PC-9 (cell line): ENCODE measurements at places on chromosomes 7 and 10. TPM values are rescaled to one million over a fixed set of nuclear protein-coding genes. Genes with fewer than 3 reads are reported as not detected.

DNA sequence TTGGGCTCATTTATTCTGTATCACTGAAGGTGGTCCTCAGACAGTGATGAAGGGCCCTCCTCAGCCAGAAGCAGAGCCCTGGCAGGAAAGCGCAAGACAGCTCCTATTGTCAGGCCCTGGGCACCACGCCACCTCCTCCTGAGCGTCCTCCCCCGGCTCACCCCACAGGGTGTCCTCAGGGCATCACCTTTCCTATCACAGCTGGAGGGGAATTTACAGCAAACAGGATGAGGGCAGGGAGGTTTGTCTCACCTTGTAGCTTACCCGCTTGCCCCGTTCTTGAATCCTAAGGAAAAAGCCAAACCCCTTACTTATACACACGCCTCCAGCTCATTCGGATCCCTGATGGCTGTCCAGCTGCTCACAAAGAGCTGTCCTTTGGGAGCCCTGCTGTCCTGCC is 50.2 kb upstream of the LANCL2 start:
- H3K27ac ChIP-seq: no peak overlapping the region
- H3K4me3 ChIP-seq: no peak overlapping the region
- peaks cover 82% of the 10 kb centered on the region for H3K27me3 ChIP-seq
- DNase-seq: no peak

GRCh38 chr10:46218921-46219320 is 67.9 kb upstream of the ANTXRL start:
- H3K36me3 ChIP-seq: no peaks in the 10 kb centered on the region
- H3K4me3 ChIP-seq: no peak overlapping the region
- no peak for DNase-seq
- no peak overlapping the region for H3K27ac ChIP-seq

GRCh38 chr7:42227541-42227935 is 9.5 kb downstream of the GLI3 start:
- no peak for DNase-seq

- no peaks in the 10 kb centered on the region for H3K4me1 ChIP-seq
- peaks cover 28% of the 10 kb centered on the region; the same call in 1 of the 2 replicates for H3K27me3 ChIP-seq
- H3K27ac ChIP-seq: no peak overlapping the region
- DNase-seq: no peak
- H3K36me3 ChIP-seq: no peaks in the 10 kb centered on the region
These were observed 61.6 kb upstream of the MKI67 start for GRCh38 chr10:128187788-128188185.

DNA sequence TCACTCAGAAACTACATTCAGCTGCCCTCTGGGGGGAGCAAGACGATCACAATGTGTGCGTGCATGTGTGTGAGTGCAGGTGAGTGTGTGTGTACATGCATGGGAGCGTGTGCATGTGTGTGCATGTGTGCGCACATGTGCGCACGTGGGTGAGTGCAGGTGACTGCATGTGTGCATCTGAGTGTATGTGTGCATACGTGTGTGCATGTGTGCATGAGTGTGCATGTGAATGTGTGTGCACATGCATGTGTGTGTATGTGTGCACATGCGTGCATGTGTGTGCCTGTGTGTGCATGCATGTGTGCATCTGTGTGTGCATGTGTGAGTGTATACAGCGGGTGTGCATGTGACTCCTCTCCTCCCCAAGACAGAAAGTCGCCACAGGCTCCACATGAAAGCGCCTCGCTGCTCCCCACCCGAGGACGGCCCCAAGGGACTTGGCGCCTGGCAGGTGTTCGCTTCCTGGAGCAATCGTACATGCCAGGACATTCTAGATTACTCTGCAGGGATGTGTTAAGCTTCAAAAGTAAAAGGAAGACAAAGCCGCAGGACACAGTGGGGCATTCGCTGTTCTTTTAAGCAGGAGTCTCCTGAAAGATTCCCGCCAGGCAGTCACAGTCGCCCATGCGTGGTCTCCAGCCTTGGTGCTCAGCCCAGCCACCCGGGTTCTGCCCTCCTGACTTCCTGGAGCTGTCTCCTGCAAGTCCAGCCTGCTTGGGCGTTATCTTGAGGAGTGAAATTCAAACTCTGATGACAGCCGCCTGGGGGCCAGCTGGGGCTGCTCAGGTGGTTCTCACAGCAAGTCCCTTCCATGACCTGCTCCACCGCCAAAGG is 42.0 kb upstream of the ADGRA1 start:
- H3K4me1 ChIP-seq: no peaks in the 10 kb centered on the region
- DNase-seq: no peak
- H3K27ac ChIP-seq: no peak overlapping the region
- H3K27me3 ChIP-seq: peaks cover 87% of the 10 kb centered on the region
- no peaks in the 10 kb centered on the region for H3K36me3 ChIP-seq

The CRHR2 gene
- total RNA-seq: not detected in 2 replicates

The ERVW-1 gene
- total RNA-seq: not detected in 2 replicates

The SEC31B gene
- 7.4 and 9.2 TPM in 2 replicates for total RNA-seq

DNA sequence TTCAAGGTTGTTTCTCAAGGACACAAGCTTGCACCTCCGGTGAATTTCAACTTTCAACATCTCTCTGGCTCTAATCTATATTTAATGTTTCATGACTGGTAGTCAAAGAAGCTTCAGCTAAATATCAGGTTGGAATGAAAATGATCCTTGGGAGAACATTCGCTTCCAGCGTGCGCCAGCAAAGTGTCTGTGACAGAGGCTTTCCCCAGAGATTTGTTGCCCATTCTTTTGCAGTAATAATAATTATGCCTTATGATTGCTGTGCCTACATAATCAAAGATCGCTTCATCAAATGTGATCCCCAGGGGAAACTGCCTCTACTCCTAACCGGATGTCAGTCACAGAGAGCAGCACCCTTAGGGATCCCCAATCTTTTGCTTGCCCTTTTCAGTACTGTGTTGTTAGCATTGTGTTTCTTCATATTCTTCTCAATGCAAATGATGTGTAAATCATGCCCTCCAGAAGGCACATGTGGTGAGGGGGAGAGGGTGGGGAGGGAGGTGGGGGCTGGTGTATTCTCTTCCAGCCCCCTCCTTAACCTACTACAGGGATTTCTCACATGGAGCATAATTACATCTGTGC is 30.5 kb downstream of the FZD1 start:
- H3K36me3 ChIP-seq: no peaks in the 10 kb centered on the region
- no peaks in the 10 kb centered on the region for H3K4me1 ChIP-seq
- no peak overlapping the region for H3K4me3 ChIP-seq
- H3K27me3 ChIP-seq: no peaks in the 10 kb centered on the region
- no peak overlapping the region for H3K27ac ChIP-seq
- DNase-seq: no peak

DNA sequence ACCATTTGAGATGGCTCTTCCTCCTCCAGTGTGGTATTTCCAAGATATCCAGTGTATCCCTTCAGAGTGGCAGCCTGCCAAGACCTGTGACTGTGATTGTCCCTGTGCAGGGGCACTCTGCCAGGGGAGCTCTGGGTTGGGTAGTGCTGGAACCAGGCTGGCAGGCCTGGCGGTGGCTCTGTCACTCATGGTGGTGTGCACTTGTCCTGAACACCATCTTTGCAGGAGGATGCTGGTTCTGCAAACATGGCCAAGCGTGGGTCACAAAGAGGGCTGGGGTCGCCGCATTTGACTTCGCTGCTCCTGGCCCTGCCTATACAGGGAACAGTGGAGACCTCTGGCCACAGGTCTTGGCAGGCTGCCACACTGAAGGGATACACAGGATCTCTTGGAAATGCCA is 205.2 kb downstream of the PRPF18 start:
- H3K4me1 ChIP-seq: peaks cover 19% of the 10 kb centered on the region
- no peak for DNase-seq
- no peak overlapping the region for H3K27ac ChIP-seq
- no peaks in the 10 kb centered on the region for H3K36me3 ChIP-seq
- no peaks in the 10 kb centered on the region for H3K27me3 ChIP-seq

The CPA4 gene
- total RNA-seq: 4.2 and 9.8 TPM in 2 replicates

The CALCR gene
- total RNA-seq: not detected in 2 replicates

DNA sequence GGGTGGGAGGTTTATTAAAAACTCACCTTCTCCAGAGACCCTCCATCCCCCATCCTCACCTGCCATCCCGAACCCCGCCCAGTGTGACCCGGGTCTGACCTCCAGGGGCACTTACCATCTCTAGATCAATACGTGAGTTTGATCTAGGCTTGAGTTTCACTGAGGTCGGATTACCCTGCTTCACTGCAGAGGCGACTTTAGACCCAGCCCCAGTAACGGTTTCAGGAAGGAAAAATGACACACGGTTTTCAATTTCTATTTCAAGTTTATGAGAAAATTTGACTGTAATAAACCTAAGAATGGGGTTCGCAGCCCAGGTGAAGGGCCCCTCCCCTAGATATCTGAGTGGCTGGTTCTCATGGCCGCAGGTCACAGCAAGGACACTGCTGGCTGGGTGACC is 33.1 kb downstream of the RCC1L start:
- no peak for DNase-seq
- H3K27ac ChIP-seq: no peak overlapping the region
- no peak overlapping the region for H3K4me3 ChIP-seq

- DNase-seq: no peak
- no peak overlapping the region for H3K4me3 ChIP-seq
- H3K27ac ChIP-seq: no peak overlapping the region
- 0 out of 2 replicates have a peak, but pooled peaks cover 3% of the 10 kb centered on the region for H3K4me1 ChIP-seq
These were observed 9.8 kb downstream of the KCTD7 start for GRCh38 chr7:66638309-66639099.

GRCh38 chr7:2487586-2488271 is 11.5 kb upstream of the GRIFIN start:
- no peak overlapping the region for H3K27ac ChIP-seq
- H3K4me3 ChIP-seq: no peak overlapping the region
- H3K4me1 ChIP-seq: no peaks in the 10 kb centered on the region
- no peaks in the 10 kb centered on the region for H3K27me3 ChIP-seq
- H3K36me3 ChIP-seq: no peaks in the 10 kb centered on the region
- DNase-seq: no peak

The TPST1 gene
- 11.0 and 14.9 TPM in 2 replicates for total RNA-seq

DNA sequence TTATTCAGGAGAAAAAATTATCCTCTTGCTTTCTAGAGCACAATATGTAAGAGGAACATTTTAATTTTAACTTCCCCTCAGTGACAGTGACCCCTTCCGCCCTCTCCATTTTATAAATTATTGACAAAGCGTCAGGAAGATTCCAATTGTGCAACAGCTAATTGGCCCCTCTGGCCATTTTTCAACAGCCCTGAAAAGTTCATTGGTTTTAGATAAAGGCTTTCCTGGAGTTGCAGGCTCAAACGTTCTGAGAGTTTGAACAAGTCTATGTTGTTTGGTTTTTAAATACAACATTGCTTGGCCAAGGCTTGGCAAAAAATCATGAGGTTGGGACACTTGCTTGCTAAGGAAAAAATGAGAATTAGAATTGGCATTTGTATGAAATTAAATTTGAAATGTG is 422.2 kb upstream of the ANKRD30A start:
- no peak overlapping the region for H3K27ac ChIP-seq
- no peaks in the 10 kb centered on the region for H3K27me3 ChIP-seq
- H3K4me1 ChIP-seq: no peaks in the 10 kb centered on the region
- no peak for DNase-seq

GRCh38 chr10:127142136-127142535 is 54.3 kb downstream of the INSYN2A start:
- DNase-seq: no peak
- H3K36me3 ChIP-seq: no peaks in the 10 kb centered on the region
- 0 out of 2 replicates have a peak, but pooled peaks cover 4% of the 10 kb centered on the region for H3K4me1 ChIP-seq
- no peak overlapping the region for H3K4me3 ChIP-seq
- H3K27ac ChIP-seq: no peak overlapping the region
- no peaks in the 10 kb centered on the region for H3K27me3 ChIP-seq

The PDE1C gene
- total RNA-seq: 1.7 and 2.1 TPM in 2 replicates

- no peak for DNase-seq
- H3K4me1 ChIP-seq: no peaks in the 10 kb centered on the region
- no peaks in the 10 kb centered on the region for H3K27me3 ChIP-seq
- H3K27ac ChIP-seq: no peak overlapping the region
- no peaks in the 10 kb centered on the region for H3K36me3 ChIP-seq
These were observed 50.3 kb upstream of the SP4 start for GRCh38 chr7:21377545-21377944.

The IRF5 gene
- total RNA-seq: 3.4 and 5.8 TPM in 2 replicates

DNA sequence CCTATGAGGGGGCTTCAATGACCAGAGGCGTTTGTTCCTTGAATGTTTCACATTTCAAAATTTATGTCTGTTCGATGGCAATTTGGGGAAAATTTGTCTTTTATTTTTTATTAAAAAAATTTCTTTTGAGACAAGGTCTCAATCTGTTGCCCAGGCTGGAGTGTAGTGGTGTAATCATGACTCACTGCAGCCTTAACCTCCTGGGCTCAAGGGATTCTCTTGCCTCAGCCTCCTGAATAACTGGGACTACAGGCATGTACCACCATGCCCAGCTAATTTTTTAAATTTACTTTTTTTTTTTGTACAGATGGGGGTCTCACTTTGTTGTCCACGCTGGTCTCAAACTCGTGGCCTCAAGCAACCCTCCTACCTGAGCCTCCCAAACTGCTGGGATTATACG is 39.7 kb downstream of the OTUD1 start:
- H3K27me3 ChIP-seq: no peaks in the 10 kb centered on the region
- no peak overlapping the region for H3K27ac ChIP-seq

DNA sequence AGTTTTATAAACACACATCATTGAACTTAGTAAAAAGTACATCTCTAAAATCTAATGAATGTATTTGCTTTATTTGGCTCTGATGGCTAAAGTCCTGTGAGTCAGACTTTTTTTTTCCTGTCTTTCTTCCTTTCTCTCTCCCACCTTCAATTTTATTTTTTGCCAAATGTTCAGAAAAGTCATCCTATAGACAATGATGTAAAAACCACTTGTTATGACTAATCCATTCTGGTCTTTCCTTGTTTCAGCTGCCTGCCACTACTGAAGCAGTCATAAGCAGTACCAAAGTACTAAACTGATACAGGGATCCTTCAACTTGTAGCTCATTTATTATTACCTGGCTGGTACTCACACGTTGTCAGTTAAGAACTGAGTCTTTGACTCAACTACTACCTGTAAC is 23.9 kb downstream of the HECTD2 start:
- no peak overlapping the region for H3K4me3 ChIP-seq
- no peaks in the 10 kb centered on the region for H3K36me3 ChIP-seq
- no peaks in the 10 kb centered on the region for H3K4me1 ChIP-seq
- no peak for DNase-seq

The CLCN1 gene
- total RNA-seq: 0.15 TPM in 1 of 2 replicates, not detected in the other

The SMKR1 gene
- total RNA-seq: 8.3 and 8.9 TPM in 2 replicates

The ASAH2B gene
- 3.8 TPM in 2 replicates for total RNA-seq

The GALNT17 gene
- total RNA-seq: not detected in 2 replicates

DNA sequence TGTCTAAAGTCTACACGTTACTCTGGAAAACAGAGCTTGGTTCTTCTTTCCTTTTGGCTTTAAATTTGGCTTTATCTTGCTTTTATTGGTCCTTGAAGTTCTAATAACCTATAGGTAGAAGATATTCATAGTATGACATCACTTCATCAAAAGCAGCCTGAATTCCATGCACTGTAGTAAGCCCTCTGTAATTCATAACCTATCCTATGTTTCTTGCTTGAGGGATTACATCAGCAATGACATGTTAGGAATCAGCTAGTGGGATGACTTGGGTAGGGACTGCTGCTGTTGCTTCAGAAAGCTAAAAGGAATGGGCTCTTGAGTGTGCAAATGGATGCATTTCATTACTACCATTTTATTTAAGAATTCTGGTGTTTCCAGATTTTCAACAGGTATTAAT is 184.9 kb downstream of the PTEN start:
- DNase-seq: no peak
- no peak overlapping the region for H3K4me3 ChIP-seq
- no peak overlapping the region for H3K27ac ChIP-seq

The HHEX gene
- total RNA-seq: 5.8 and 7.8 TPM in 2 replicates

- H3K4me1 ChIP-seq: no peaks in the 10 kb centered on the region
- H3K27ac ChIP-seq: no peak overlapping the region
- DNase-seq: no peak
- no peak overlapping the region for H3K4me3 ChIP-seq
- no peaks in the 10 kb centered on the region for H3K36me3 ChIP-seq
- 0 out of 2 replicates have a peak, but pooled peaks cover 5% of the 10 kb centered on the region for H3K27me3 ChIP-seq
These were observed 288.5 kb downstream of the GRID1 start for GRCh38 chr10:86077871-86078638.

The NUTM2E gene
- 0.70 and 0.88 TPM in 2 replicates for total RNA-seq
